ENCODE measurements at places on chromosomes 5 and 9.

GRCh38 chr5:33891788-33892619 is at the start of gene ADAMTS12:
Gene ADAMTS12 (minus strand): TSS chr5:33891990. CDS start chr5:33891856, 134 bp downstream.
- no peak for DNase-seq

GRCh38 chr5:123125962-123126732 is 37.1 kb downstream of the PRDM6 start:
- DNase-seq: no peak

GRCh38 chr5:72355706-72356299 is 35.6 kb downstream of the PTCD2 start:
- no peak for DNase-seq

GRCh38 chr5:135225856-135226560 is 173.0 kb downstream of the MACROH2A1 start:
- DNase-seq: no peak

DNA sequence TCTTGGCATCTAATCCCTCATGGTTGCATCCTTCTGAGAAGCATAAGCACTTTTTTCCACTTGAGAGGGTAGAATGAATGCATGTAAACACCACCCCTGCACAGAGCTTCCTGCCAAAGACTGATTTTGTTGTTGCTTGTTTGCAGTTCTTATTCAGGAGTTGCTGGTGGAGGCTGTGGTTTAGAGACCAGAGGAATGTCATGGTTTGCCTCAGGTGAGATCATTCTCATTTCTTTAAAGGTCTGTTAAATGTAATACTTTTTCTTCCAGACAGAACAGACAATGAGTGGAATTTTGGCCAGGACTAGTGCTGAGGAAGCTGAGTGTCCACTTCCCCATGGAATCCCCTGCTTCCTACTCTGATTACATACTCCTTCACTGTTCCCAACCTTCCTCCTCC is 3.2 kb upstream of the TNC start:
- no peak for DNase-seq

- DNase-seq: no peak
Observed at GRCh38 chr9:4932681-4933080, 52.4 kb upstream of the JAK2 start.

GRCh38 chr9:88927510-88927909 is 63.8 kb upstream of the S1PR3 start:
- no peak for DNase-seq

DNA sequence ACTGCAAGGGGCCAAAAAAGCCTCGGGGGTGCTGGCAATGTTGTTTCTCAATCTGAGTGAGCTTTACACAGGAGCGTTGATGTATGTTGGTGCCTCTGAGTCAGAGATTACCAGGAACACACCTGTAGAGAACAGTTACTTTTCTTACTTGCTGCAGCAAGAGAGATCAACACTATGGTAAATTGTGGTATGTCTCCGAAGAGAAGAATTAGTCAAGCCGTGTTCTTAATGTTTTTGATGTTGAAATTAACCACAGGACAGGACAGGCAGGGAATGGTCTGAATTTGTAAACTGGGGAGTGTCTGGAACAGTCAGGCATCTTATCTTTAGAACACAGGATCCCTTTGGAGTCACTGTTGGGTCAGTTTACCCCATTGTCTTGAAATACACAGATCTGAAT is 285.7 kb downstream of the DNAH5 start:
- DNase-seq: no peak

DNA sequence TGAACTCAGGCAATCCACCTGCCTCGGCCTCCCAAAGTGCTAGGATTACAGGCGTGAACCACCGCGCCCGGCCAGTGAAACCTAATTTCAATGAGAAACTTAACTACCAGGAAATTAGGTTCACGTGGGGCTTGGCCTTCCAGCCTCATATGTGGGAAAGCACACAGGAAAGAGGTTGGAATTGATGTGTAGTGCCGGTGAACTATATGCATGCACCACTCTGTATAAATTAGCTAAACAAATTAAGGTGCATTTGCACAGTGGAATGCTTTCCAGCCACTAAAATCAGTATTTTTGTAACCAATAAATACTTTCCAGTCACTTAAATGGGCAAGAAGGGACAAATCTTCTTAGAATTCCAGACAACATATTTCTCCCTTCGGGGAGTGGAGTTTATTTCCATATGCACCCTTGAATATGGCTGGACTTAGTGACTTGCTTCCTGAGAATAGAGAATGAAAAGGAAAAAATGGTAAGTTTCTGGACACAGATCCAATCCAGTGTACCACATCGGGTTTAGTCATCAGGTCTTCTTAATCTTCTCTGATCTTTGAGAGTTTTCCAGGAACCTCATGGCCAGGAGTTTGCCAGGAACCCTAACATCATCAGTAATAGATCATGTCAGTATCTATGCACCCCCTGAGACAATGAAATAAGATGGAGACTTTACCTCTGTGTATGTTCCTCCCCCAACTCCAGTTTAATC is 24.9 kb downstream of the ATOX1 start:
- no peak for DNase-seq

- no peak for DNase-seq
Observed at GRCh38 chr5:43335681-43336080, 22.5 kb upstream of the HMGCS1 start.

DNA sequence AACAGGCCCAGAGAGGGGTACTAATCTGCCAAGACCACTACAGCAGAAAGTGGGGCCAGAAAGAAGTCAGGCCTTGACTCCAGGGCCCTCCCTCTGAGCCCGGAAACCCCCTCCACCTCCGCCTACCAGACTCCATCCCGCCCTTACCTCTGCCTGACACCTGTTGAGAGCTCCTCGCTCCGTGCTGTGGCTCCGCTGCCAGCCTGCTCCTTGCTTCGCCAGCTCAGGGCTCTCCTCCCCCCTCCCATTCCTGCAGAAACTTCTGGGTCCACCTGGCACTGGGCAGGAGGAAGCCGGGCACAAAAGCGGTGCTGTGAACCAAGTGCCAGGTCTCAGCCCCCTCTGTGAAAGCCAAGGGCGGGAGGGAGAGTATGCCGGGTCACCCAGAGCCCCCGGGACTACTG is 6.4 kb upstream of the ST6GALNAC6 start:
- DNase-seq: peak; percentile 82

DNA sequence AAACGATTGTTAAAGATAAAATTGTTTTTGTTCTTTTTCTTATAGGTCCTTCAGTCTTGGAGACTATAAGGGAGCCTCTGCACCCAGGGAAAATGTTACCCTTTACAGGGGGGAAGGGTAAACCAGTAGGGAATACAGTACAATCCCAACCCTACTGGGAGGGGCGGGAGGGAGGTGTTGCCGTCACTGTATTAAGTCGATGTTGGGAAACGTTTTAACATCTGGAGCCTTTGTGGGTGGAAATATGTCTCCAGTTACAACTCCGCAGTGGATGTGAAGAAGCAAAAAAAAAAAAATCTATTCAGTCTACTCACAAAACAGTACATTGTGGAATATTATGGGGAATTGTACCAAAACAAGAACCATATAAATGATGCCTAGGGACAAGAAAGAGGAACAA is 47.2 kb upstream of the FCHO2 start:
- no peak for DNase-seq

- no peak for DNase-seq
Observed at GRCh38 chr5:86030753-86031152, 587.0 kb upstream of the COX7C start.

DNA sequence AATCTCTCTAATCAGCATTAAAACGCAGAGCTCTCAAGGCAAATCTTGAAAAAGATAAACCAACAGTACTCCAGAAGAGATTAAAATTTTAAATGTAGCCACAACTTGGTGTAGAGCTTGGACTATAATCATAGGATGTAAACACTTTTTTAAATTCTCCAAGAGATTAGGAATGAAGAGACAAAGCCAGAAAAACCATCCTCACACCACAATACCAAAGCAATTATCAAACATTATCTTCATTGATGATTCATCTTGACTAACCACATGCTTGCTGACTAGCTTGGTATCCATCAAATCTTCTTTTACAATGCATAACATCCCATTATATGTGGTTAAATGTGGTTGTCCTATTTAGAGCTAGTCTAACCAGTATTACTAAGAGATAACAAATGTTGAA is 815.1 kb downstream of the TLE1 start:
- DNase-seq: no peak

- no peak for DNase-seq
Observed at GRCh38 chr9:21172156-21172555, 5.7 kb upstream of the IFNA21 start.

GRCh38 chr9:129224618-129225489 is 46.8 kb upstream of the IER5L start:
- no peak for DNase-seq

- DNase-seq: no peak
Observed at GRCh38 chr5:111738118-111738517, 18.9 kb downstream of the NREP start.

DNA sequence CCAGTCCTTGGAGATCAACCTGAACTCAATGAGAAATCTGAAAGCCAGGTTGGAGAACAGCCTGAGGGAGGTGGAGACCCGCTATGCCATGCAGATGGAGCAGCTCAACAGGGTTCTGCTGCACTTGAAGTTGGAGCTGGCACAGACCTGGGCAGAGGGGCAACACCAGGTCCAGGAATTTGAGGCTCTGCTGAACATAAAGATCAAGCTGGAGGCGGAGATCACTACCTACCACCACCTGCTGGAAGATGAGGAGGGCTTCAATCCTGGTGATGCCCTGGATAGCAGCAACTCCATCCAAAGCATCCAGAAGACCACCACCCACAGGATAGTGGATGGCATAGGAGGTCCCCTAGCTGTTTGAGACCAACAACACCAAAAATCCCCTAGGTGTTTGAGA is 30.5 kb upstream of the SPZ1 start:
- DNase-seq: no peak

- no peak for DNase-seq
Observed at GRCh38 chr9:88536951-88537760, 2.2 kb downstream of the NXNL2 start.

GRCh38 chr5:127031147-127031862 is 947 bp upstream of the MARCHF3 start:
- DNase-seq: peak; percentile 45

GRCh38 chr9:84834426-84834825 is 164.9 kb downstream of the NTRK2 start:
- no peak for DNase-seq

DNA sequence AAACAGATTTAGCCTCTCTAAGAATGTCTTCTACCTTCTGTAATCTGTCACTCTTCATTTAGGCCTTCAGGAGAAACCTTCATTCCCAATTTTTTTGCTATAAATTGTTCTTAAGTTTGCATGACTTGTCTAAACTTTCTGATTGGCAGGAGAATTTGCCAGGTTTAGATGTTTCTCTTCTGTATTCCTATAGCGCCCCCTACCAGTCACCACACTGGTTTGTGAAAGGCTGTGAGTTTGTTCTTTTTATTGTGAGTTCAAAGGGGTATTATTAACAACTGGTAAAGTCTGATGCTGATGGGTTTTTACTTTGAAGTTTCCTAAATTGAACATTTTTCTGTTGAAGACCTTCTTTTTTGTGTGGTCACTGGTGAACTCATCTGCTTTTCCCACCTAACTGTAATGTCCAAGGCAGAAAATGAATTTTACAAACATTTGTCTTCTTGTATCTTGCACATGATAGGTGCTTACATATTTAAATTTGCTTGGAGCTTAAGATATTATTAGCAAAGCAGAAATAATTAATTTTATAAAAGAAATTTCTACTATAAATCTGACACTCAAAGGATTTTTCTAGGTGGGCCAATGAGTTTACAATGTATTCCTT is 18.4 kb upstream of the F2RL2 start:
- peak; percentile 56 for DNase-seq

All from CD4-positive, alpha-beta memory T cell (primary cell).